Hippocampal formation (tissue), 2 donors: ENCODE measurements at places on chromosomes 2 and 18.

DNA sequence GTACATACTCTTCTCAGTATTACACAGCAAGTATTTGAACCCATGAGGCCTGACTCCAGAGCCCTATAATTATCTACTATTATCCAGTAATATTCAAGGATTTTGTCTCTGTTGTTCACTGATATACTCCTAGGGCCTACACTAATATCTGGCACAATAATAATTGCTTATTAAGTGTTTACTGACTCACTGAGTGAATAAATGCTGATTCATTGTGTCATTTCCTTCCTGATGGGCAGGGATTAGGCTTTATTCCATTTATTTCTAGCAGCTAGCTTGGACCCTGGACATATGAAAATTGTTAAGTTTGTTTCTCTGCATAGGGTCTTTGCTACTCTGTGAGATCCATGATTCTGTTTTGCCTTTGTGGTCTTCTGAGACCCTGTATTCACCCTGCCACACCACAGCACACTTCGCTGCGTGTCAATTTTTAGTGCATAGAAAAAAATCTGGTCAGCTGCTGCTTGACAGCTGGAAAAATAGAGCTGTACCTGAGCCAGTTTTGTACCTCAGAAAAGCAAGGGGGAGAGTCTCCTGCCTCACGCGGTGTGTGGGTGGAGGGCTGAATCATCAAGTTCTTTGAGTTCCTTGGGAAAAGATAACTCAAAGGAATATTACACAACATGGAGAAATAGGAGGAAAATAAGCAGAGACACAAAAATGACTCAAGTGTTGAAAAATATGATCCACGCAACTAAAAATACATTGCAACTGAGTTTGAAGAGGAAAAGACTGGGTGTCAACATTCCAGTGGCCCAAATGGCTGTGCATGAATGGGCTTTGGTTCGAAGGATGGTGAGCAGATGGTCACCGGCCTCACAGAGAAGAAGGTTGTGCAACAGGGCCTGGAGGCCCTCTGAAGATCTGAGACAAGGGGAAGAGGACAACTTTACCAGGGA is 18.9 kb upstream of the DPP4 start:
- DNase-seq: no peak

DNA sequence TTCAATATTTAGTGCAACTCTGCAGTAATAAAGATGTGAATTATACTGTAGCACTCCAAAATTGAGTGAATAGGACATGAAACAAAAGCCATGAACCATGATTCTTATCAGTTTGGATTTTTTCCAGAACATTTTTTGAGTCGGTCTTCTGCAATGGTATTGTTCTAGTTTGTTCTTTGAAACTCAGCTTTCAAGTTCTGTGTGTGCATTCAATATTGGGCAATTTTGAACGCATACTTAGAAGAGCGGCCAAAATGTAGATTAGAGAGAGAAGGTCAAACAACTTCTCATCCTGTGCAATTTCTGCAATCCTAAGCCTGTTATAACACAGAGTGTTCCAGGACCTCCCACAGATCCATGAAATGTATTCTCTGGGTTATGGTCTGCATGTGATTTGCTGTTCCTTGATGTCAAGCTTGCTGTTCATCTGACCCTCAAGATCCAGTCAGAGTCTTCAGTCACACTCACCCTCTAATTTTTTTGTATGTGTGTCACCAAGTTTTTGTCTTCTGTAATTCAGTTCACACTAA is 48.3 kb downstream of the TSPYL6 start:
- no peak for DNase-seq

- DNase-seq: no peak
Observed at GRCh38 chr2:192443831-192444230, 249.1 kb upstream of the TMEFF2 start.

- DNase-seq: no peak
Observed at GRCh38 chr2:41791523-41791922, 256.3 kb upstream of the PKDCC start.

GRCh38 chr2:178330175-178331017 is 120.6 kb downstream of the PRKRA start:
- DNase-seq: no peak

GRCh38 chr18:13253786-13254688 is 35.5 kb downstream of the LDLRAD4 start:
- DNase-seq: no peak

- no peak for DNase-seq
Observed at GRCh38 chr2:20571644-20572215, 79.2 kb downstream of the HS1BP3 start.

- DNase-seq: no peak
Observed at GRCh38 chr18:21481739-21482138, 118.8 kb downstream of the ESCO1 start.

DNA sequence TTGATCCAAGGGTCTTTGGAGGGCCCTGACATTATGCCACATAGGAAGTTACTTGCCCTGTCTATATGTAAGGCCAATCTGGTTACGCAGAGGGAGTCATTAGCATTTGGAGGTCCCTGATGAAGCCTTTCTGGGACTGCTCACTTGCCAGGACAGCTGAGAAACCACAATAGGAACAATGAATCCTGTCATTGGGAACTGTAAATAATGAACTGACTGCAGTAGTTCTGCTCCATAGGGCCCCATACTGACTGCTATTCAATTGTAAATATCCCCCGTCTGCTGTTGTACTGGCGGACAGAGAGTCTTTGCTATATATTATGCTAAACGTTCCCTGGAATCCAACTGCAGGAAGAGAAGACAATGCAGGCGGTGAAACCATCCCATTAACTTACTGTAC is 149.4 kb upstream of the DCC start:
- DNase-seq: no peak

DNA sequence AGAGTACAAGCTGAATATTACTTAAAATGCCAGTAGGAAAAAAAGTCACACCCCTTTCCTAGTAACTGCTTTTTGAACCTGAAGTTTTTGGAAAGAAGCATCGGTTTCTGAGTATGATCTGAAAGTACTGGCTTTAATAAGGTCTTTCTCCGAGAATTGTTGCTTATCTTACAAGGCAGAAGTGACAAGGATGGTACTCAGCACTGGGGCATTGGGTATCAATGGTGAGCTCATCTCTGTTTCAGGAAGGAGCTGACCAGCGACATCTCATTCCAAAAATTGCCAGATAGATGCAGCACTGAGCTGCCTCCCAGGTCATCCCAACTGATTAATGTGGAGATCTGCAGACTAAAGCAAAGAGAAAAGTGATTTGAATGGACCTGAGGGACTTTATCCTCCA is 85.4 kb downstream of the FMNL2 start:
- no peak for DNase-seq
